Uterus (tissue), 4 donors: ENCODE measurements at places on chromosomes 2 and 18. TPM values are rescaled to one million over a fixed set of nuclear protein-coding genes. Genes with fewer than 3 reads are reported as not detected.

DNA sequence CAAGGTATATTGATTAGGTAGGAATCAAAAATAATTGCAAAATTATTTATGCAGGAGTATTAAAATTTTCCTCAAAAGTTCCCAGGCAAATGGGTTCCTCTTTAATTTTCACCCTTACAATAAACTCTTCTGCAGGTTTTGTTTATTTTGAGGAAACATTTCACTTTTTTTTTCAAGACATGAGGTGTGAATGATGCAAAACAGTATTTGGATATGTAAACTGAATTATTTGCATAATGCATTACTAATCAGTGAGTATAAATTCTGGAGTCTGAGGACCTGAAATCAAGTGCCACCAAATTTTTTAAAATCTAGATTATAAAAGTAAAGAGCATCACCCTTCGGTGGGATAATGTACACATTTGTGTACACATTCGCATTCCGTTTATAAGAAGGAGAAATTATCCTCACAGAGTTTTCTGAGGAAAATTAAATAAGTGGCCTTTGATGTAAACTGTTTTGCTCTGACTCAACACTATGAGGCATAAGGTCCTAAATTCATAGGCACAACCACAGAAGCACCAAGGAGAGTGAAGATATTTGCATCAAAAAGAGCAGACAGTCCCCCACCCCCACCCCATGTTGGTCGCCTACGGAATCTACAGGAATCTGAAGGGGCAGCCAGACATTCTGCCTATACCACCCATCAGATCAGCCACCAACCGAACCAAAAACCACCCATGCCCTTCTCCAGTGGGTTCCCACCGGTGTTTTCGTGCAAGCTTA is 33.1 kb downstream of the BCL11A start:
- no peaks in the 10 kb centered on the region for H3K36me3 ChIP-seq
- no peak overlapping the region for H3K27ac ChIP-seq

DNA sequence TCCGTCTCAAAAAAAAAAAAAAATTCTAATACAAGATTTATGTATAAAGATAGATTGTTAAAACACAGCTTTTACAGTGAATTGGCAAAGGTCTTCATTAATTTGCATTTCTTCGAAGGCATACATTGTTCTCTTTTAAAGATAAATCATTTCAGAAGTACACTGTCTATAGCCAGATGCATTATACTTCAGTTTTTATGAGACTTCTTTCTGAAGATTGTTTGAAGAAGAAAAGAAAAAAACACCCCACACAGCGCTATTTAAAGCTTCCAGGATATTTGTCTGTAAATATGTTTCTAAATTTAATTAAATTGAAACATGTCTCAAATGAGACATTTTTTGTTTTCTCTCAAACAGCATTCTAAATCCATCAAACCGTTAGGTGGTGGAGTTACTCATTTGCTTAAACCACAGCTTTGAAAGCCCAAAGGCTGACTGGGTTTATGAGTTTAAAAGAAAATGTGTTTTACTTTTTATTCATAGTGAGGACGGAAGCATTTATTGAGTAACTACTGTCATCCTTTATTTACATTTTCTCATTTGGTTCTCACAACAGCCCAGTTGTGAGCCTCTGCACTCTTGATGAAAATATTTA is 42.4 kb upstream of the C1GALT1C1L start:
- H3K4me1 ChIP-seq: no peaks in the 10 kb centered on the region
- H3K4me3 ChIP-seq: no peak overlapping the region
- no peak for DNase-seq
- H3K36me3 ChIP-seq: no peaks in the 10 kb centered on the region
- no peaks in the 10 kb centered on the region for H3K27me3 ChIP-seq

DNA sequence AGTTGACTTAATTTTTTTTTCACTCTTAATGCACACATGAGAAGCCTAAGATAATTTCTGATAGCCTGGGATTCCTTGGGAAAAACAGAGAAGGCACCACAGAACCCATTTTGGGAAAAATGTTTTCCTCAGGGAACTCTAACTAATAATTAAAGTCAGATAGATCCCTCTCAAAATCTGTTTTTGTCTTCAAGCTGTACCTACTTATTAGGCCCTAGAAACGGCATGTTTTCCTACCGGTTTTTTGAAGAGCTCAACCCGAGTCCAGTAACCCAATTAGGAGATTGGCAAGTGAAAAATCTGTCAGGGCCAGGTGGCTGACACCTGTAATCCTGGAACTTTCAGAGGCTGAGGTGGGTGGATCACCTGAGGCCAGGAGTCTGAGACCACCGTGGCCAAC is 16.1 kb upstream of the PDK1 start:
- H3K4me1 ChIP-seq: no peaks in the 10 kb centered on the region
- no peak overlapping the region for H3K27ac ChIP-seq
- H3K36me3 ChIP-seq: no peaks in the 10 kb centered on the region
- no peaks in the 10 kb centered on the region for H3K27me3 ChIP-seq
- no peak overlapping the region for H3K4me3 ChIP-seq
- no peak for DNase-seq

DNA sequence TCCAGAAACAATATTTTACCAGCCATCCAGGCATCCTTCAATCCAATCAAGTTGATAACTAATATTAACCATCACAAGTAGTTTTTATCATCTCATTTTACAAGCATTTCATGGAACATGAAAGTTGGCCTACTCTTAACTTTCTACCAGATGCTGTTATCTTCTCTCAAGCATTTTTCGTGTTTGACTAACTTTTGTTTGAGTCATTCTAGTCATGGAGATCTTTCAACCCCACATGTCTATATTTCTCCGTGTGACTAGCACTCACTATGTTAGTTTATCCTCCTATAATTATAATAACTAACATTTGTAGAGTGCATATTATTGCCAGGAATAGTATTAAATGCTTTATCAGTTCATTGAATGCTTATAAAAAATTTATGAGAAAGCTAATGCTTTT is 307.0 kb upstream of the CWC22 start:
- no peaks in the 10 kb centered on the region for H3K36me3 ChIP-seq
- H3K27me3 ChIP-seq: no peaks in the 10 kb centered on the region
- H3K4me3 ChIP-seq: no peak overlapping the region
- DNase-seq: no peak

DNA sequence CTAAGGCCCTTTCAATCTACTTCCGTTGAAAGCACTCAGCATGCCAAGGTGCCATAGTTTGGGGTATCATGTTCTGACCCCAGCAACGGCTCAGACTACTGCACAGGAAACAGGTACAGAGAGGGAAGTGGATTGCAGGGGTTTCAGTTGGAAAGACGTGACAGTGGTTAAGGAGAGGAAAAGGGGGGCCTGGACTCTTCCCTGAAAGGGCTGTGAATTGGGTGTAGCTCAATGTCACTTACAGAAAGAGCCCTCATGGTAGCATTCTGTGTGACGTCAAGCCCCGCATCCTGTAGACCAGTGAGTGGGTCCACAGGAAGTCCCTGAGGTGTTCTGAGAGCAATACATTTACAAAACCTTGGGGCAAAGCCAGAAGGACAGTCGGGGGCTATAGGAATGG is 121.5 kb upstream of the GYPC start:
- H3K27ac ChIP-seq: no peak overlapping the region
- H3K27me3 ChIP-seq: no peaks in the 10 kb centered on the region
- no peak overlapping the region for H3K4me3 ChIP-seq
- H3K36me3 ChIP-seq: no peaks in the 10 kb centered on the region
- no peaks in the 10 kb centered on the region for H3K4me1 ChIP-seq
- DNase-seq: no peak

GRCh38 chr2:22403748-22404147 is 981.2 kb upstream of the KLHL29 start:
- no peak for DNase-seq
- H3K36me3 ChIP-seq: no peaks in the 10 kb centered on the region
- H3K4me1 ChIP-seq: no peaks in the 10 kb centered on the region
- no peaks in the 10 kb centered on the region for H3K27me3 ChIP-seq
- H3K27ac ChIP-seq: no peak overlapping the region

DNA sequence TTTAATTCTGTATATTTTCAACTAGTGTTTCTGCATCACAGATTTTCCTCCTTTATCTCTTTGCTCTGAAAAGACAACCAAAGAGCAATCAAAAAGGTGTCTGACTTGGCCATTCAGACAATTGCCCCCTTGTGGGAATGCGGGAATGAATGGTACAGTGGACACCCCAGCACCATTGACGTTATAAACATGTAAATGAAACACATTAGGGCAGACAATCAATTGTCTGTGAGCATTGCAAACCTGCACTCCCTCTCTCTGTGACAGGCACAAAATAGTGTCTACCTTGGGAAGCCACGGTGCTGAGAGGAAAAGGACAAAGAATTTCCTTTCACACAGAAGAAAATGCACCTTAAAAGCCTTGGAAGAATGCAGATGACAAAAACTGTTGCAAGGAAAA is 8.0 kb downstream of the ZEB2 start:
- H3K27me3 ChIP-seq: no peaks in the 10 kb centered on the region
- no peaks in the 10 kb centered on the region for H3K36me3 ChIP-seq
- no peak for DNase-seq
- H3K27ac ChIP-seq: peak overlapping the region; percentile 97

Gene FSIP2
- 0.59 TPM for total RNA-seq

DNA sequence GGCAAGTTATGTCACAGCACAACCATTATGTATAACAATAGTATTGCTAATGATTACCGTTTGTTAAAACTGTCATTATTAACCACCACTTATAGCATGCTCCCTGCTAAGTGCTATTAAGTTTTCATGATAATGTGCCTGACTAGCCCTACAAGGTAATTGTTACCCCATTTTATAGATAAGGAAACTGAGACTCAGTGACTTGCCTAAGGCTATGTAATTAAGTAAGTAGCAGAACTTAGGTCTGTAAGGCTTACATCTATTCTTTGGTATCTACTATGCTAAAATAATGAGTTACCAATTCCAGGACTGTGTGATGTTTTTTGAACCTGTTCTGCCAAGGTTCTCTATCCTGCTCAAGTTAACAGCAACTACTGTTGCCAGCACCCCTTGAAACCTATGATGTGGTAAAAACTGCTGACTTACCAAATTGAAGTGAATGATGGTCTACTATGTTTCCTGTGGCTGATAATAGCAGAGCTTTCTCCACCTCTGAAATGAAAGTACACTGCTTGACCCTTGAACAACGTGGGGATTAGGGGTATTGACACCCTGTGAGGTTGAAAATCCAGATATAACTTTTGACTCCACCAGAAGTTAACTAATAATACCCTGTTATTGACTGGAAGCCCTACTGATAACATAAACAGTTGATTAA is 18.2 kb downstream of the ACVR2A start:
- no peaks in the 10 kb centered on the region for H3K36me3 ChIP-seq
- no peak for DNase-seq
- no peaks in the 10 kb centered on the region for H3K4me1 ChIP-seq
- H3K27me3 ChIP-seq: no peaks in the 10 kb centered on the region
- no peak overlapping the region for H3K4me3 ChIP-seq

GRCh38 chr2:231343006-231343710 is 52.4 kb upstream of the B3GNT7 start:
- H3K4me1 ChIP-seq: no peaks in the 10 kb centered on the region
- no peaks in the 10 kb centered on the region for H3K27me3 ChIP-seq
- H3K4me3 ChIP-seq: no peak overlapping the region
- no peak for DNase-seq
